ENCODE measurements at places on chromosomes 1 and 21.
A peak's percentile ranks its signal among the peaks of the same experiment; 100 is the strongest.

GRCh38 chr1:8652467-8653046 lies 164.9 kb downstream of the RERE start:
- DNase-seq = no peak

DNA sequence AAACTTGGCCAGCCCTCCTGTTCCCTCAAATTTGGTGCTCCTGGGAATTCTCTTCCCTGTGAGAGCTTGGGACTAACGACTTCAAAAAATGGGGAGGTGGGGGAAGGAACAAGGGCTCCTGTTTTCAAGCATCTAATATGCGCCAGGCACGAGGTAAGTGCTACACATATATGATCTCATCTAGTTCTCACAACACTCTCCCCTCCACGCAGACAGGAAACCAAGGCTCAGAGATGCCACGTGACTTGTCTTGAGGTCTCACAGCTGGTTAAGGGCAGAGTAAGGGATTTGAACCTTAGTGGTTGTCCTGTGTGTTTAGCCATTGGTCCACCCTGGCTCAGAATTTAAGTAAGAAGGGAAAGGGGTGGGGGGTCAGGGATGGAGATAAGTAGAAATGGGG lies 125.9 kb downstream of the DMRTB1 start:
- DNase-seq = no peak

- DNase-seq = no peak
Measured at GRCh38 chr1:26452459-26453183, 19.6 kb upstream of the HMGN2 start.

DNA sequence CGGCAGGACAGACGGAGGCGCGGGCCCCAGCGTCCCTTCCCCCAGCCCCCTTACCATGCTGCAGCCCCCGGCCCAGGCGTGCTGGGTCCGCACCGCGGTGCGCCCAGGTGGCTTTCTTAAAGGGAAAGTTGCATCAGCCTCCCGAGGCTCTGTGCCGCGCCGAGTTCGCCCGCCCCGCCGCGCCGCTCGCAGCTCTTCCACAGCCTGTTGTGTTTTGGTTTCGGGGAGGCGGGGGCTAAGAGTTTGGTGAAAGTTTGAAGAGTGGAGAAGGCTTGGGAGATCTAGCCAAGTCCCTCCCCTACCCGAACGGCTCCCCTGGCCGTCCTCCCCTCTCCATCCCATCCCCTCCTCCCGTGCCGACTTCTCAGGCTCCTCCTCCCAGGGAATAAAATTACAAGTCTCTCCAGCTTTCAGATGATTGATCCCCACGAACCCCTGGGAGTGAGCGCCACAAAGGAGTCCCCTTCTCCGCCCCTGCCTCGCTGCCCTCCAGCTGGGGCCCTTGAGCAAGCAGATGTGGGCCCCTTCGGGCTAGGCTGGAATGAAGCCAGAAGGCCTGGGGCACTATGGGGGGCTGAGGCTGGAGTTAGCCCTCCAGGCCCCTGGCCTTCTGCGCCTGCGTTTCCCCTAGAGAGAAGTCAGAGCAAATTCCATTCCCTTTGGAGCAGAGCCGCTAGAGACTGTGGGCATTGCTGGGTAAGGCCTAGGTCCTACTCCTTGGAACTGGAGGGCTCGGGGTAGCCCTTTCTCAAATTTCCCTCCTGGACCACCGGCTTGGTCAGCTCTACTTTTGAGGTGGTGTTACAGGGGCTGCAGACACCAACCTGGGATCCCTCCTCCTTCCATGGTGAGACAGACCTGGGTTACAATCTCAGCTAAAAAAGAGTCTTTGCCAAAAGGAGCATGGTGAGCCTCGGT lies at the start of gene SLC6A9:
Gene SLC6A9, minus strand, starts transcription at position 211 of the 918 bp plus-strand sequence. CDS start 7,185 bp downstream, outside the sequence.
- DNase-seq = peak; percentile 9

- no peak for DNase-seq
Measured at GRCh38 chr1:176577646-176578197, 114.7 kb downstream of the PAPPA2 start.

DNA sequence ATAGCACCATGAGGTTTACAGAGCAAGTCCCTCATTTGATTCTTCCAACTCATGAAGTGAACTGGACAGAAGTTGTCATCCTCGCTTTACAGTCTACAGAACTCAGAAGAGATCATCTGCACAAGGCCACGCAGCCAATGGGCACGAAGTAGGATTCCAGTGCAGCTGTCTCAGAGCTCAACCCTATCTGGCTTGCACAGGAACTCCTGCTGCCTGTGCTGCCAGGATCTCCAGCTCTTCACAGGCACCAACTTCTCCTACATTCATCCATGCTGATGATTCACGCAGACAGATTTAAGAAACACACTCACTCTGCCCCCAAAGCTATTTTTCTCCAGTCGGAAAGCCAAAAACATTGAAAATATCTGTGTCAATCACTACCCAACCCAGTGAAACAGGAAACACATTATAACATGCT lies 157.0 kb downstream of the RERE start:
- no peak for DNase-seq

GRCh38 chr1:232404981-232405731 lies 224.8 kb downstream of the SIPA1L2 start:
- no peak for DNase-seq

- no peak for DNase-seq
Measured at GRCh38 chr1:54782156-54782555, 17.8 kb upstream of the PARS2 start.

DNA sequence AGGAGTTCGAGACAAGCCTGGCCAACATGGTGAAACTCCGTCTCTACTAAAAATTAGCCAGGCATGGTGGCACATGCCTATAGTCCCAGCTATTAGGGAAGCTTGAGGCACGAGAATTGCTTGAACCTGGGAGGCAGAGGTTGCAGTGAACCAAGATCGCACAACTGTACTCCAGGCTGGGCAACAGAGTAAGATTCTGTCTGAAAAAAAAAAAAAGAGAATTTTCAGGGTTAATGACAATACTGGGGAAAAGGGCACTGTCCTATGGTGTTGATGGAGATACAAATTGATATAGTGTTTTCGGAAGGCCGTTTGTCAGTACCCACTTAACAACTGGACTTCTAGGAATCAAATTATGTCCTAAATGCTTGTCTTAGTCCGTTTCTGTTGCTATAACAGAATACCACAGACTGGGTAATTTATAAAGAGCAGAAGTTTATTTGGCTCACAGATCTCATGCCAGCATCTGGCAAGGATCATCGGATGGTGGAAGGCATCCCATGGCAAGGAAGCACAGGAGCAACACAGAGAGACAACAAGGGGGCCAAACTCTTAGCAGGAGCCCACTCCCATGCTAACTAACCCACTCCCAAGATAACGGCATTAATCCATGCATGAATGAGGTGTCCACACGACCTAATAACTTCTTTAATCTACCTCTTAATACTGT lies 41.3 kb downstream of the ZBTB8A start:
- no peak for DNase-seq

- no peak for DNase-seq
Measured at GRCh38 chr1:232504651-232505050, 125.3 kb downstream of the SIPA1L2 start.

- DNase-seq = no peak
Measured at GRCh38 chr21:35417762-35418161, 368.7 kb upstream of the RUNX1 start.

- no peak for DNase-seq
Measured at GRCh38 chr1:184329962-184330868, 56.6 kb upstream of the C1orf21 start.

DNA sequence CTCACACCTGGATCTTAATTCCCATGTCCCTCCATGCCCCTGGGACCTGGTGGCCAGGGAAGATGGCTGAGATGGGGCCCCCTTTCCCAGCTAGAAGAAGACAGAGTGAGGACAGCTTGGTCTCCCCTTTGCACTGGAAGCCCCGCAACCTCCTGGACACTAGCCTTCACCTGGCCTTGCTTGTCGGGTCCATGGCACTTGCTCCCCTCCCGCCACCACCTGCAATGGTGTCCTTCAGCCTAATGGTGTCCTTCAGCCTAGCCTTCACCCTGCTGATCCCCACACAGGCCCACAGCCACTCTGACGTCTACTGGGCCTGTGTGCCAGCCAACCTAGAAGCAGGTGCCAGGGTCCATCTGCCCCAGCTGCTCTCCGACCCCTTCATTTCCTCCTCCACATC lies 45.9 kb upstream of the EDN2 start:
- DNase-seq = no peak

DNA sequence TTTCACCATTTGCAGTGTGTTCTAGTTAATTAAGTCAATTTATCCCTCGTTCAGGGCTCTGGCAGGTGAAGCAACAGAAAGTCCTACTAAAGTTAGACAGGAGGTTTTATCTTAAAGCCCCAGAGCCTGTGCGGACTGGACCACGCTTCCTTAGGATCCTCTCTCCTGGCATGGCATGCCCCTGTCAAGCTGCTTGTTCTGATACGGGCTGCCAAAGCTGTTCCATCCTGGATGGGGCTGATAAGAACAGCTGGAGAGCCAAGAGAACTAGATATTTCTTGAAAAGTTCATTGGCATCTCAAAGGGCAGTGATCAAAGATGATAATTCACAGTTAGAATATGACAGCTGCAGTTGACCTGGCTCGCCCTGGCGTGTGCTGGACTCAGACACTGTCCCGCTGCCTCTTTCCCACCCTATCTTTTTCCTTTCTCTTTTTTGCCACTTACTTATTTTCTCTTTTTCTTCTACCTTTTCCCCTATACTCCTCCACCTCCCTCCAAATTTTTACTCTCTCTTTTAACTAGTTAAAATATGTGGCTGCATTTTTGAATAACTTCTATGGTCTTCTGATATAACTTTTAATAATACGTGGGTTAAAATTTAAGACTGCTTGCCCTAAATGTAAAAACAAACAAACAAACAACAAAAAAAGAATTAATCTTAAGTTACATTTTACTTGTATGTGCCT lies 96.7 kb downstream of the ABCA4 start:
- no peak for DNase-seq

- DNase-seq = peak; percentile 58
Measured at GRCh38 chr1:241356519-241357365, at the start of gene RGS7. RGS7 (minus strand) TSS chr1:241357205.

GRCh38 chr1:237999426-238000052 lies 108.8 kb upstream of the ZP4 start:
- no peak for DNase-seq

DNA sequence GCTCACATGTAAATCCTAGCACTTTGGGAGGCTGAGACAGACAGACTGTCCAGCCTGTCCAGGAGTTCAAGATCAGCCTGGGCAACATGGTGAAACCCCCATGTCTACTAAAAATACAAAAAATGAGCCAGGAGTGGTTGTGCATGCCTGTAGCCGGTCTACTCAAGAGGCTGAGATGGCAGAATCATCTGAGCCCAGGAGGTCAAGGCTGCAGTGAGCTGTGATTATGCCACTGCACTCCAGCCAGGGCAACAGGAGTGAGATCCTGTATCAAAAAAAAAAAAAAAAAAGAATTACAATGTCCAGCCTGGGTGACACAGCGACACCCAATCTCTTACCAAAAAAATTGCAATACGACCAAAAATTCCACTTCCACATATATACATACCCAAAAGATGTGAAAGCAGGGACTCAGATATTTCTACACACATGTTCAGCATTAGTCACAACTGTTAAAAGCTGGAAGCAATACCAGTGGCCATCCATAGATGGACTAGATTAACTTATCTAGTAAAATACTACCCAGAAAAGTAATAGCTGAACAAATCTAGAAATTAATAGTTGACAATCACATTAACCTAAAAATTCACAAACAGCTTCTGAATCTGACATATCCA lies 49.2 kb downstream of the ASH1L start:
- DNase-seq = no peak

GRCh38 chr1:66342707-66343106 lies 191.2 kb upstream of the SGIP1 start:
- DNase-seq = no peak

- no peak for DNase-seq
Measured at GRCh38 chr1:40628903-40629292, 36.6 kb downstream of the RIMS3 start.

DNA sequence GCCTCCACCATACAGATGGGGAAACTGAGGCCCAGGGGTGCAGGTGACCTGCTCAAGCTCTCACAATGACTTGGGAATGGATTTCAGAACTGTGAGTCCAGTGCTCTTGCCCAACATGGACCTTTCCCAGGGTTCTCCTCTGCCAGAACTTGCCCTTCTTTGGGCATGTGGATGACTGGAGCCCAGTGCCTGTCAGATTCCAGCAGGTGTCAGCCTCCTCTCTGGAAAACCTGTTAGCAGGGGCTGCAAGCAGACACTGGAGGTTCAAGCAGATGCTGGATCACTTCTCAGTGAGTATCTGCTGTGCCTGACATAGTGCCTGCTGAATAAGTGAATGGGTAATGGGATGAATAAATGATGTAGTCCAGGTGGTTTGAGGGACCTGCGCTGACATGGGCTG lies 314.2 kb upstream of the POU3F1 start:
- DNase-seq = no peak

GRCh38 chr21:43311301-43311817 lies 115.6 kb downstream of the SIK1 start:
- peak; percentile 99 for DNase-seq

DNA sequence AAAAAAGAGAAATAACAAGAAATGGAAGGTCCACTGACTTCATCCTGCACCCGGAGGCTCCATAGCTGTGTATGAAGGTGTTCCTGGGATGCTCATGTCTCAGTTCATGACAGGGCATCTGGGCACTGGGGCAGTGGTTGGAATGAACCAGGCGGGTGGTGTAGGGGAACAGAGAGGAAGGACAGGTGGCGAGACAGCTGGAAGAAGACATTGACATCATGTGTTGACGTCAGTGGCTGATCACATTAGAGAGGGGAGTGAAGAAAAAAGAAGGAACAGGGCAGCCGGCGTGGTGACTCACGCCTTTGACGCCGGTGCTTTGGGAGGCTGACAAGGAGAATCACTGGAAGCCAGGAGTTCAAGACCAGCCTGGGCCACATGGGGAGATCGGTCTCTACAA lies 50.1 kb downstream of the HUNK start:
- no peak for DNase-seq

GRCh38 chr1:64537942-64538341 lies 68.0 kb downstream of the CACHD1 start:
- DNase-seq = peak; percentile 66

DNA sequence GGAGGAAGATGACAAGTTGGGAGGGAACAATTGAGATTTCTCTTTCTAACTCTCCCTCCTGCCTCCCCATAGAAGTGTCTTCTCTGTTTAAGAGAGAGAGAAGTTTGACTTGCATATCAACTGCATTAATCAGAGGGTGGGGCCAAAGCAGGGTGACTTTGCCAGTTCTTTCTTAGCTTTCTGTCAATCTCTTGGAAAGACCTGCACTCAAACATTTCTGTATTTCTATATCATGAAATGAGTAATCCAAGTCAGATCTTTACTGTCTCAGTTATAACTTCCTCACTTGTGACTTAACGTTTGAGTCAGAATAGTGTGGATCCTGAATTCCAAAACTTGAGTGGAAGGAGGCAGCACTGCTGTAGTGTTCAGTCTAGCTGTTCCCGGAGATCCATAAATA lies 180.8 kb upstream of the KCNK2 start:
- no peak for DNase-seq

- DNase-seq = no peak
Measured at GRCh38 chr1:192839162-192840066, 30.6 kb downstream of the RGS2 start.
